Lung (tissue), 17 donors: ENCODE measurements at places on chromosomes 13 and 19. TPM values are rescaled to one million over a fixed set of nuclear protein-coding genes. Genes with fewer than 3 reads are reported as not detected.

DNA sequence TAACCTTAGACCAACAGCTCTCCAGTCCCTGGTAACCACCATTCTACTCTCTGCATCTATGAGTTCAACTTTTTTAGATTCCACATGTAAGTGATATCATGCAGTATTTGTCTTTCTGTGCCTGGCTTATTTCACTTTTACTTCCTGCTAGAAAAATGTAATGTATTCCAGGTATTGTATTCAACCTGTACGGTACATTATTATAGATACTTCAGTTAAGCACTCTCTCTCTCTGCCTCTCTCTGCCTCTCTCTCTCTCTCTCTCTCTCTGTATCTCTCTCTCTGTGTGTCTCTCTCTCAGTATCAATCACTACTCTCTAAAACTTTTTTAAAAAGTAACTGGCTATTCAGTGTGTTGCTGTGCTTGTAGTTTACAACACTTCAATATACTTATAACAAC is 8.4 kb downstream of the DACH1 start:
- DNase-seq = no peak

DNA sequence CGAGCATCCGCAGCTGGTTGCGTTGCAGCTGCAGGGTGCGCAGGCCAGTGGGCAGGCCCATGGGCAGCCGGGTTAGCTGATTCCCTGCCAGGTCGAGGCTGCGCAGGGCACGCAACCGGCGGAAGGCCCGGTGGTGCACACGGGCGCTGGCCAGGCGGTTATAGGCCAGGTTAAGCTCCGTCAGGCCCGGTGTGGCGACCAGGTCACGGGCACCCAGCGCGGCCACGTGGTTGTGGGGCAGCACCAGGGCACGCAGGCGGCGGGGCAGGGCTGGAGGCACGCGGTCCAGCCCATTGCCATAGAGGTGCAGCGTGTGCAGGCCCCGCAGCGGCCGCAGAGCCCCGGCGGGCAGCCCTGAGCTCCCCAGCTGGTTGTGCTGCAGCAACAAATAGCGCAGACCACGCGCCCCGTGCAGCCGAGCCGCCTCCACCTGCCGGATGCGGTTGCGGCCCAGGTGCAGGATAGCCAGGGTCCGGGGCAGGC is 5.3 kb downstream of the PODNL1 start:
- DNase-seq = no peak

- DNase-seq = no peak
Measured at GRCh38 chr13:97252735-97253134, 30.6 kb downstream of the MBNL2 start.

DNA sequence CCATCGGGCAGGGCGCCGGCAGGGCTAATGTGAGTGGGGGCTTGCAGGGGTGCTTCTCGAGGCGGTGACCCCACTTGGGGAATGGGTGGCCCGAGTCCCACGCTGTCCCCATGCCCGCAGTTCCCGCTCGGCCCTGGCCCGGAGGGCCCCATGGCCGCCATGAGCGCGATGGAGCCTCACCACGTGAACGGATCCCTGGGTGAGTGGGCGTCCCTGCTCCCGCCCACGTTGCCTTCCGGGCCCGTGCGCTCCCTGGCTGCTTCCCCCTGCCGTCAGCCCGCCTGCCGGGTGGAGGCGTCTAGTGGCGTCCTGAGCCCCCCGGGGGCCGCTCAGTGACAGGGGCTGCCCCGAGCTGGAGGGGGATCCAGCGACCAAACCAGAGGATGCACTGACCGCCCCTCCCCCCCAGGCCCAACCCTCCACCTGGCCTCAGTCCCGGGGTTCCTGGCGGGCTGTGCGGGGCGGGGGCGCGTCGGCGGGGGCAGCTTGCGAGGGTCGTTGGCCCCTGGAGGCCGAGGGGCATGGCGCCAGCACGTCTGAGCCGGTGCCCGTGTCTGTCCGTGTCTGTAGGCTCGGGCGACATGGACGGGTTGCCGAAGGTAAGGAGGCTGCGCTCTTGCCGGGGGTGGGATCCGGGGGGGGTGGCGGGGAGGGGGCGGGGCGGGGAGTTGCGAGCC is 4.8 kb downstream of the ISYNA1 start:
- DNase-seq = peak; percentile 64

DNA sequence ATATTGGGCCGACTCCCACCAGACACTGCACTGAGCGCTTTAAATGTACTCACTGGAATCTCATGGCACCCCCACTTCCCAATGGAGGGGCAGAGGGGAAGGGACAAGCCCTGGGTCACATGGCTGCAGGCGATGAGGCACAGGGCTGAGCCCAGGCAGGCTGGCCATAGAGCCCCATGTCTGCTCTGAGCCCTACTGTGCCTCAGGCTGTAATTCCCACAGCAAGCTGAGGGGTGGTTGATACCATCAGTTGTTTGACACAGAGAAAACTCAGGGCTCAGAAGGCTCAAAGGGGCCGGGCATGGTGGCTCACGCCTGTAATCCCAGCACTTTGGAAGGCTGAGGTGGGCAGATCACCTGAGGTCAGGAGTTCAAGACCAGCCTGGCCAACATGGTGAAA is 25.1 kb downstream of the RFX1 start:
- DNase-seq = no peak

Gene ADGRE1
- total RNA-seq = 12.4 TPM

Gene TDRD12
- 0.14 TPM for total RNA-seq

Gene GFY
- not detected for total RNA-seq

Gene S1PR4
- 18.8 TPM for total RNA-seq

- peak; percentile 87 for DNase-seq
Measured at GRCh38 chr19:46659151-46660007, 1.6 kb downstream of the DACT3 start.

Gene ZFP28
- total RNA-seq = 7.0 TPM

DNA sequence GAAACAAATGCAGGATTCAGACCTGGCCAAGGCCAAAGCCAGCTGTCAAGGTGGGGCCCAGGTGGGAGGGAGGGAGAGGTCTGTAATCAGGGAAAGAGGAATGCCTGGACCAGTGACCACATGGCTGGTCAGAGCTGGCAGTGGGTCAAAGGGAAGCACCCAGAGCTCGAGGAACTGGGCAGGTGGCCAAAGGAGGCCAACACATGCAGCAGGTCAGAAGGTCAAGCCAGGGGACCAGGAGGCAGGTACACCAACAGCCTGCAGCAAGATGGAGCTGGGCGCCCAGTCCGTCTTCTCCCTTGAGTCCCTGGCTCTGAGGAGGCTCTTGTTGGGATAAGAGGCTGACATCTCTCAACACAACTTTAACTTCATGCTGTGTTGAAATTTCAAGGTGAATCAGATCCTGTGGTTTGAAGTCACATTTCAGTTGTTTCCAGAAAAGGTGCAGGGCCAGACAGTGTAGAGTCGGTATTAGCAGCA is 17.1 kb downstream of the GPATCH1 start:
- no peak for DNase-seq

- DNase-seq = no peak
Measured at GRCh38 chr13:41137241-41137640, 4.6 kb upstream of the KBTBD6 start.

- peak; percentile 24 for DNase-seq
Measured at GRCh38 chr13:88979465-88980175, 1308.4 kb downstream of the SLITRK5 start.

DNA sequence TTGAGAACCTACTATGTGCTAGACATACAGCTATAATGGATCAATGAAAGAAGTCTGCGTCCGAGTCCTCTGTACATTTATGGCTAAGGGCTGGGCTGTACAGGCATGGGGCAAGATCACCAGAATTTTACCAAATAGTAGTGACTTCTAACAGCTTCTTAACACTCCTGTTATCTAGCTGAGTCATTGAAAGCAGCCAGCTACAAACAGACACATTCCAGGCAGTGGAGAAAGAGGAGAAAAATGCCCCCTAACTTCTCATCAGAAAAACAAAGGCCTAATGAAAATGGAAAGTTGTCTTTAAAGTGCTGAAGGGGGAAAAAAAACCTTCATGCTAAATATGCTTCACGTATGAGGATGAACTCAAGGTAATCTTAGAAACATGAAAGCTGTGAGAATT is 14.3 kb upstream of the ZNF667 start:
- DNase-seq = no peak

DNA sequence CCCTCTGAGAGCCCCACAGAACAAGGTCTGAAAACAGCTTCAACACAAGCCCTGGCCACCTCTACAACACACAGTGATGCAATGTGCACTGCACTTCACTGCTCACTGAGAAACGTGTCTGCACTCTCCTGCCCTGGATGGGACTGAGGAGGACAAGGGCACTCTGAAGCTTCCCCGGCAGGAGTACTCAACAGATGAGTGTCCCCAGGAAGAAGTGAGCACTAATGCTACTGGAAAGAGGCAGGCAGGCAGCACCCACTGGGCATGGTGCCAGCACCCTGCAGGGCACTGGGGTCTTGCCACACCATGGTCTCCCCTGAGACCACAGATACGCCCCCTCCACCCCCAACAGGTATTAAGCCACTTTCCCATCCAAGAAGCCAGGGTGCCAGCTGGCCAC is 17.7 kb upstream of the SLC35E1 start:
- DNase-seq = no peak

GRCh38 chr13:114134944-114135610 is 2.7 kb upstream of the RASA3 start:
- peak; percentile 9 for DNase-seq

DNA sequence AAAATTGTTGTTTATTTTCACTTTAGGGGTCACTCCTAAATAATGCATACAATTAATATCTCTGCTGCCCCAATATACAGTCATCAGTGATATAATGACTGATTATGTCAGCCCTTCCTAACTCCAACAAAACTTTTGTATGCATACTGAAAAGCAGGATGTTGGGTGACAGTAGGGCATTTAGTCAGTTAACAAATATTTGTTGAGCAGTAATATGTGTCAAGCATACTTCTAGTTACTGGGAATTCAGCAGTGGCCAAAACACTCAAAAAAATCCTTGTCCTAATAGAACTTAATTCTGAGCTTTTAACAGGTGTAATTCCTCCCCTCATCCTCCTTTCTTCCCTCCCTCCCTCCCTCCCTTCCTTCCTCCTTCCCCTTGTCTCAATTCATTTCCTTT is 560.7 kb upstream of the KLHL1 start:
- no peak for DNase-seq

Gene CCDC122
- 6.9 TPM for total RNA-seq

DNA sequence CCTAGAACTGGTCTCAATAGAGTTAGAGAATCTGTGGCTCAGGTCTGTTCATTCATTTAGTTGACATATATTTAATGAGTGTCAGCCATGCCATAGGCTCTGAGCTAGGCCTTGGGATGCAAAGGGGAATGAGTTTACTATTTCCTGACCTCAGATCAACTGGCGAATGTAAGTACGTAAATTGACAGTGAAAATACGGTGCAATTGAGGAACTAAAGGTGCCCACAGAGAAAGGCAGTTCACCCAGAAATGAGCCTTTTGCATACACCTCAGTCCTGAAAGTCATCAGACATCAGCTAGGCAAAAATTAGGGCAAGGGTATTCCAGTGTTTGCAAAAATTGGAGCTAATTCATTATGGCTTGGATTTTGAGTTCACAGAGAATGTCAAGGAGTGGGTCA is 20.6 kb upstream of the UPF3A start:
- no peak for DNase-seq

DNA sequence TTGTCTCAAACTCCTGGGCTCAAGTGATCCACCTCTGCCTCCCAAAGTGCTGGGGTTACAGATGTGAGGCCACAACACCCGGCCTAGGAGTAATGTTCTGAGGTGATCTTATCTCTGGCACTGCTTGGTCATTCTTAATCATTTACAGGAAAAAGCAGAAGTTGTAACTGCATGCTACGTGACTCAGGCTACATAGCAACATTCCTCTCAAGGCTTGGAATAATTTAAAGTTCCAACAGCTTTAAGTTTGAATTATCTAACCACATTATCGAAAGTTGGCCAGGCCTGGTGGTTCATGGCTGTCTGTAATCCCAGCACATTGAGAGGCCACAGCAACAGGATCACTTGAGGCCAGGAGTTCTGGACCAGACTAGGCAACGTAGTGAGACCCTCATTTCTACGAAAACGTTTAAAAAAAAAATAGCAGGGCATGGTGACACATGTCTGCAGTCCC is 3.9 kb upstream of the B9D2 start:
- DNase-seq = no peak

Gene CYP4F12
- total RNA-seq = 4.0 TPM

GRCh38 chr19:55247621-55248099 is 11.2 kb downstream of the PPP6R1 start:
- no peak for DNase-seq

- DNase-seq = no peak
Measured at GRCh38 chr19:32363632-32364031, 18.2 kb downstream of the ZNF507 start.

GRCh38 chr19:13163609-13164342 is 13.6 kb downstream of the IER2 start:
- DNase-seq = peak; percentile 96

DNA sequence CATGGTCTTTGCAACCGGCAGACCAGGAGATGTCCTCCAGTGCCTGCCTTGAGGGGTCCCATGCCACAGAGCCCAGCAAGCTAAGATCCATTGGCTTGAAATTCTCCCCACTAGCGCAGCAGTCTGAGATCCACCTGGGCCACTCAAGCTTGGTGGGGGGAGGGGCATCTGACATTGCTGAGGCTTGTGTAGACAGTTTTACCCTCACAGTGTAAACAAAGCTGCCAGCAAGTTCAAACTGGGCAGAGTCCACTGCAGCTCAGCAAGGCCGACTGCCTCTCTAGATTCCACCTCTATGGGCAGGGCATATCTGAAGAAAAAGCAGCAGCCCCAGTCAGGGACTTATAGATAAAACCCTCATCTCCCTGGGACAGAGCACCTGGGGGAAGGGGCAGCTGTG is 32.0 kb upstream of the ITM2B start:
- no peak for DNase-seq

Gene LRRC25
- 8.5 TPM for total RNA-seq

- DNase-seq = no peak
Measured at GRCh38 chr19:44803442-44804428, 5.2 kb upstream of the BCAM start.

- DNase-seq = peak; percentile 31
Measured at GRCh38 chr19:5343848-5344247, 3.2 kb upstream of the PTPRS start.

Gene PSG1
- total RNA-seq = not detected

DNA sequence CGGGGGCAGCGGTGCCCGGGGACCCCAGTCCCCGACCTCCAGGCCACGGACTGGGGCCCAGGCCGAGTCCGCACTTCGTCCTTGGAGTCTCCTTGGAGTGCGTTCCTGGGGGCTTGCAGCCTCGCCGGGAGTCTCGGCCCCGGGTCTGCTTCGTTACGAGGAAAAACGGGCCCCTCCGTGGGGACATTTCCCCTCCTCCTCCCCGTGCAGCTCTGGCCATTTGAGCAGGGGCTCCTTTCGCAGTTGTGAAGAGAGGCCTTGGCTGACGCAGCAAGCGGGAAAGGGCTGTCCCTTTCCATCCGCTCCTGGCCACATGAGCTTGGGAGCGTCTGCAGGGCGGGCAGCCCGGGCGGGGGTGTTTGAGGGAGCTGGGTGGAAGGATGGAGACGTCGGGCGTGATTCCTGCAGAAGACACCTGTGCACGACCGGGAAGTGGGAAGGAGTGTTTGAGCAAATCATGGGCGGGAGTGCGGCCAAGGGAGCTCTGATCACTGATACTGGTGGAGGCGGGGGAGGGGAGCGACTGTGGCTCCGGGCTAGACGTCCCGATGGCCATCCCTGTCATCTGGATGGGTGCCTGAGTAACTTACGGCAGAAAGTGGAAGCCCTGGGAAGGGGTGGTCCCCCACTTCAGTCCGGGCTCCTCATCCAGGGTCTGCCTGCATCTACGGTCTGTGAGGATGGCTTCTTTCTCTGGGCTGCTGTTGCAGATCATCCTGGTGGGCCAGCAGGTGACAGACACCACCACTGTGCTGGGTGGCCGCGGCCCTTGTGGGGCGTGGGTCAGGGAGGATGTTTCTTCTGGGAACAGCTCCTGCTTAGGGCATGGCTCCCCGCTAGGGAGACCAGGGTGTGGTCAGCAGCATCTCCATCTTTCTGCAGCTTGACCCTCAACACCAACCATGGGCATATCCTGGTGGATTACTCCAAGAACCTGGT is 736 bp downstream of the GPI start:
- DNase-seq = peak; percentile 53
